ENCODE measurements at places on chromosomes 3 and 15.

- no peak for DNase-seq
Observed at GRCh38 chr3:16427103-16427965, 86.2 kb downstream of the RFTN1 start.

DNA sequence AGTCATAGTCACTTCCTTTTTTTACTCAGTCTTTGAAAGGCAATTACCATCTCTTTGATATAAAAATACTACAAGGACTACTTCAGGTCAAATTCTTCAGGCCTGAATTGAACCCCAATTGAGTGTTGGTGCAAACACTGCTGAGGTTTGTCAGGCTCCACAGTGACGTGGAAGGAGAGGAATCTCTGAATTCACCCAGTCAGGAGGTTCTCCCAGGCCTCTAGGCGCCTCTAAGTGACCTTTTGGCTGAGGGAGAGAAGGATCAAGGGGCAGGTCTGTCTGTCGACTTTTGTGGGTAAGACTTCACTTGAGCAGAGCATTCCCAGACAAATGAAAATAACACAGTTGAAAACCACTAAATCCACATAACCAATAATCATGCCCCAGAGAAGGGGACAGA lies 227.6 kb upstream of the CHRNA7 start:
- no peak for DNase-seq

DNA sequence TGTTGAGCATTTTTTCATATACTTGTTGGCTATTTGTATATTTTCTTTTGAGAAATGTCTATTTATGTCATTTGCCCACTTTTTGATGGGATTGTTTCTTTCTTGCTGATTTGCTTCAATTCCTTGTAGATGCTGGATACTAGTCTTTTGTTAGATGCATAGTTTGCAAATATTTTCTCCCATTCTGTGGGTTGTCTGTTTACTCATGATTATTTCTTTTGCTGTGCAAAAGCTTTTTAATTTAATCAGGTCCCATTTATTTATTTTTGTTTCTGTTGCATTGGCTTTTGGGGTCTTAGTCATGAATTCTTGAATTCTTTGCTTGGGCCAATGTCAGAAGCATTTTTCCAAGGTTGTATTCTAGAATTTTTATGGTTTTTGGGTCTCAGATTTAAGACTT lies 251.7 kb downstream of the WNT5A start:
- no peak for DNase-seq

DNA sequence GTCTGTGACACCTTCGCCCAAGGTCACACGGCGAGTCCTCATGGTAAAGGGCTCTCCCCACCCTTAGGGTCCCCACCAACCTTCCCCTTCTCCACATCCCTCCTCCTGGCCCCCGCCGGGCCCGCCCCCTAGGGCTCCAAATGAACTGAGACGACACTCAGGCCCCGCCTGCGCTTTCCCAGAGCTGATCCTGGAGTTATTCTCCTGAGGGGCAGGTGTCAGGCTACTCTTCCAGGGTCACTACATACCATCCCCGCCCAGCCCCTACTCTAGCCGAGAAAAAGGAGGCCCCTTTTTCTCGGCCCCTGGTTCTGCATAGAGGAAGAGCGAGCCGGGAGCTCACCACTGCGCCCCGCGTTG lies 292 bp downstream of the USP4 start:
- no peak for DNase-seq

DNA sequence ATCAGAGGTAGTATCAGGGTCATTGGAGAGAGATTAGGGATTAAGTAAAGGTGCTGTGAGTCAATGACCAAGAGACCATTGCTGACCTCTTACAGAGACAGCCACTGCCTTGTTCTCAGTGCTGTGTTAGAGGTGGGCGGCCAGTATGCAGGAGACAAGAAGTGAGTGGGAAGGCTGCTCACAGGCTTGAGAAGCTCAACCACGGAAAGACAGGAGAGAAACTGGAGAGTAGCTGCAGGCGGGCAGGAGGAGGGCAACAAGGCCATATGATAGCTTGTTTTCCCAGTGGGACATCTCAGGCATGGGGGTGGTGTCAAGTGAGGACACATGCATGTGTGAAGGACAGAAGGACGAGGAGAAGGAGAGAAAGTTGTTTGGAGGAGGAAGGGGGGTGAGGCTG lies 237.3 kb downstream of the PDCD6IP start:
- no peak for DNase-seq

DNA sequence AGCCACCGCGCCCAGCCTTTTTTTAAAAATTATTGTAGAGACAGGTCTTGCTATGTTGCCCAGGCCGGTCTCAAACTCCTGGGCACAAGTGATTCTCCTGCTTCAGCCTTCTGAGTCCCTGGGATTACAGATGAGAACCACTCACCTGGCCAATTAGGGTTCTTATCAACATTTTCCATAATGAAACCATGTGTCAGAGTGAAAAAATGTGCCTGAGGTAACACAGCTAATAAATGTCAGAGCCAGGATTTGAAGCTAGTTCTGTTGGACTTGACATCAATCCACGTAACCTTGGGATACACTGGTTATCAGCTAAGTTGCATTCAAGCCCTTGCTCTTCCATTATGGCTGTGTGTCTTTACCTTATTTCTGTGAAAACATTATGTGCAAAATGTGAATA lies 29.1 kb downstream of the CHST14 start:
- DNase-seq: no peak

- no peak for DNase-seq
Observed at GRCh38 chr3:36447061-36447460, 66.8 kb downstream of the STAC start.

- no peak for DNase-seq
Observed at GRCh38 chr15:83538682-83539081, 91.5 kb downstream of the SH3GL3 start.

GRCh38 chr3:59566481-59566975 lies 516.7 kb upstream of the CFAP20DC start:
- no peak for DNase-seq

GRCh38 chr3:71269906-71270305 lies 313.6 kb downstream of the FOXP1 start:
- no peak for DNase-seq

DNA sequence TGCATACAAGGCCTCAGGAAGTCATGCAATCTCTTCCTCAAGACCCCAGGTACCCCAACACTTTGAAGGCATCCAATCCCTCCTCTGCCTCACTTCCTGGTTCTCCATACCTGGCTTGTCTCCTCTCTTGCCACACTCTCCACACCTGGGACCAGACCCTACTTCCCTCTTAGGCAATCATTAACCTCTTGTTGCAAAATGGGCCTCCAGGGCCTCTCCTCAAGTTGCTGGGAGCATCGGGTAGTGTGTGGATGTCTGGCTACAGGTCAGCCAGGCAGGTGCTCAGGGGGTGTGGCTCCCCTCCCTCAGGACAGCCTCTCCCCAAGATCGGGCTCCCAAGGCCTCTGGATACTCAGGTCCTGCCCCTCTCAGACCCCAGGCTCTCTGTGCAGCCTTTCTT lies 8.6 kb downstream of the PLA2G4E start:
- DNase-seq: no peak

DNA sequence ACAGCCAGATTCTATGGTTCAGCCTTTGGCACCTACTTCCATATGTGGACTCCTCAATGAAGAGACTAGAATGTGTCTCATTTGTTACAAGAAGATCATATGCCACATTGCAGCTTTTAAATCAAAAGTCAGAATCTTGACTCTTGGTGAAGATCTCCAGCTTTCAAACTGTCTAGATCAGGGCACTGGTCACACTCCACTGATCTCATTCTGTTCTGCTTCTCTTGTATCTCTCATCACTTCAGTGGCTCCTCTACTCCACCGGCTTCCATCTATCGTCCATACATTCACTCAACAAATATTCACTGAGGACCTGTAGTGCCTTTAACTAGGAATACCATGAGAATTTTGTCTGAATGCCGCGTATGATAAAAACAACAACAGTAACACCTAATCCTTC lies 203.3 kb upstream of the LPP start:
- no peak for DNase-seq

DNA sequence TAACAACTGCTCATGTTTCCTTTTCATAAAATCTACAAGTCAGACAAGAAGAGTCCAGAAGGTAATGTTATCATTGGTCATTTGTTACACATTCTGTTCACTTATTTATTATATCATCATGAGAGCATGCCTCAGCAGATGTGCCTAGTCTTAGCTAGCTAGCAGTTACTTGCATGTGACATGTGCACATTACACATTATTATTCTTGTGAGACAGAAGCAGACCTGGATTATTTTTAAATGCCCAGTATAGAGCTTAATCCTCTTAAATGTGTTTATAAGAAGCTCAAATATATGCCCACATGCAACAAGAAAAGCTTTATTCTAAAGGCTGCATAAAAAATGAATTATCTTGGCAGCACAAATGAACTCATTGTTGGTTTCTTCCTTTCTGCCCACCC lies 12.6 kb downstream of the YEATS2 start:
- DNase-seq: no peak

DNA sequence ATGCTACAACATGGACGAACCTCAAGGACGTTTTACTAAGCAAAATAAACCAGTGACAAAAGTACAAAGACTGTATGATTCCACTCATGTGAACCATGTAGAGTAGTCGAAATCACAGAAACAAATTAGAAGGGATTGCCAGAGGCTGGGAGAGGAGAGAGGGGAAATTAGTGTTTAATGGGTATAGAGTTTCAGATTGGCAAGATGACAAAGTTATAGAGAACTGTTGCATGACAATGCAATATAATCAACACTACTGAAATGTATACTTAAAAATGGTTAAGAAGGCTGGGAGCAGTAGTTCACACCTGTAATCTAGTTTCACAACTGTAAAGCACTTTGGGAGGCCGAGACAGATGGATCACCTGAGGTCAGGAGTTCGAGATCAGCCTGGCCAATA lies 36.9 kb downstream of the PLS1 start:
- DNase-seq: no peak

DNA sequence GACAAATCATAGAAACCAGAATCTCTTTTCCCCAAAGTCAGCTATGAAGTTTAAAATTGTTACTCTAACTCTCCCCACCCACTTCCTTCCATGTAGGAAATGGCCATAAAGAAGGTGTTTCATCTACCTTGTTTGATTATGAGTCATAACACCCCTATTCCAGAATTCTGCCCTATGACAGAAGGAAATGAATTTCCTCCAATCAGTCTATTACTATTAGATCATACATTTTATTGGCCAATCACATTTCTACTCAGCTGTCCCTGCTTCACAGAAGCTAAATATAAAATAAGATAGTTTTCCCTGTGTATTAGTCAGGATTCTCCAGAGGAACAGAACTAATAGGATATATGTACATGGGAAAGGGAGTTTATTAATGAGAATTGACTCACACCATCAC lies 102.1 kb downstream of the TGFBR2 start:
- no peak for DNase-seq

DNA sequence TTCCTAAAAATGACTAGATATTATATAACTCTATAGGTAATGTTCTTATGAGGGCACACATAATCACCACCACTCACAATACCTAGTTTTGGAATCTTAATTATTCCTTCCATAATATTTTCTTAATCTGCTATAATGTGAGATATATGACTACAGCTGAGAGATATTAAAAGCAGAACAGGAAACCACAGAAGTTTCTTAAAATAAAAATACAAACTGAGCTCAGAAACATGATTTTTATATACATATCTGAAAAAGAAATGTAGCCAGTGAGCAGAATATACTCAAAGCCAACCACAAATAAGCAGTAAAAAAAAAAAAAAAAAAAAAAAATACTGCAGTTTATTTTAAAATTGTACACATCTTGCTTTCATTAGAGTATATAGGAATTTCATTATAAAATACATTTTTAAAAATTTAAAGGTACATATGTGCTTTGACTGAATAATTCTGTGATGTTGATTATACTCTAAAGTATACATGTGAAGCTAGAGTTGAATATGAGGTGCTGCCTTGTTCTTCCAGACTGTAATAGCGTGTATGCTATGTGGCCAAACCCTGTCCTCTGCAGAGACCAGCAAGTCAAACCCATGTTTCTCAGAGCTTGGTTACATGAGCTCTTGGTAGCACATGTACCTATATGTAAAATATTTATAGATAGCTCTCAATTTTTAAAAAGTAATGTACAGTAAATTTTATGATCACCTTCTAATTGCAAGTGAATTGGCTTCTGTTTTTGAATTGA lies 175.0 kb downstream of the UBE2E2 start:
- no peak for DNase-seq

DNA sequence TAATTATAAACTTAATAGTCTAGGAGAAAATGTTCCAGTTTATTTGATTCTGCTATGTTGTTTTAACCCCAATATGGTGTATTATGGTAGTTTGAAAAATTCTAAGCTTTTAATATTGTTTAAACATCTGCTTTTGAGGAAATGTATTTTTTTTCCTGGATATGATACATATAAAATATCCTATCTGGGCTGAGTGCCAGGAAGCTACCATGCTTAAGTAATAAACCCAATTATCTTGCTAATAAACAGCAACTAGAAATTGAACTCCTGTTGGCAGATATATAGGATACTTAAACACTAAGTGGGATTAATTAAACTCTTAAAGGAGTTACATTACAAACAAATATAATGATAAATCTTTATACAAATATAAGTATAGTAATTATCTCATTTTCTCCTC lies 293.7 kb upstream of the GRM7 start:
- no peak for DNase-seq

GRCh38 chr3:27699067-27699466 lies 23.1 kb downstream of the EOMES start:
- no peak for DNase-seq

- DNase-seq: no peak
Observed at GRCh38 chr3:101200461-101200860, 119.9 kb downstream of the IMPG2 start.

DNA sequence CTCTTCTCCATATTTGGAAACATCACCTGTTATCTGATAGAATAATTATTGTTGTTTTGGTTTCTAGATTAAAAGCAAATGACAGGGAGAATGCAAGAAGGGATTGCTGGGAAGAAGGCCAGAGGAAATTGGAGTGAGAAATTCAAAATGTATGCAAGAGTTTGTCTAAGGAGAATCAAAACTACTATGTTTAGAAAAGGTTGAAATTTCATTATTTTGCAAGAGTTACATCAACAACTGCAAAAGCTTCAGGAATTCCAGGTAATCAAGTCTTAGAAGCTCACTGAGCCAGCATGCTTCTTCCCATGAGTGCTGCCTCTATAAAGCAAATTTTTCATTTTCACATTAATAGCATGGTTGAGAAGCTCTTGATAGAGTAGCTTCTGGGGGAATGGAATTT lies 177.2 kb upstream of the GBE1 start:
- DNase-seq: no peak

DNA sequence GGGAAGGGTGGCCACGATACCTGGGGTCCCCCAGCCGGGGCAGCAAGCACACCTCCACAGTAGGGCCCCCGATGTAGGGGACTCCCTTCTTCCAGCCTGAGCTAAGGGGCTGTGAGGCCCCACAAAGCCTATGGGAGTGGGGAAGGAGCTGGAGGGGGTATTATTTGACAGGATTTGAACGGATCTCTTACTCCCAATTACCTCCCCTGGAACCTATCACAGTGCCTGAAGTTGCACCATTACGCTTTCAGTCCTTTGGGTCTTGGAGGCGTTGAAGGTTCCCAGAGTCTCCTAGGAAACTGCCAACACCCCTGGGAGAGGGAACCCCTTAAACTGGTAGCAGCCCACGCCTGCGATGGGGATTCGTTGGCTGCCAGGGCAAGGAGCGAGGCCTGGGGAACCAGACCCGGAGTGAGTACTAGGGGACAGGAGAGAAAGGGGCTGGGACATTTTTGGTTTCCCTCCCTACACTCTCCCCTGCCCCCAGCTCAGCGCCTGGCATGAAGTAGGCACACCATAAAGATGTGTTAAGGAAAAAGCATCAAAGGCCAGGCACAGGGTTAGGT lies 409 bp upstream of the LHFPL4 start:
- DNase-seq: no peak

GRCh38 chr3:10928961-10929471 lies 63.5 kb upstream of the SLC6A1 start:
- no peak for DNase-seq

GRCh38 chr3:52600258-52600657 lies 63.9 kb downstream of the UQCC5 start:
- DNase-seq: no peak

All from activated gamma-delta T cell treated with anti-CD3 and anti-CD28 coated beads, Interleukin-2, amount 50 U/mL, for 16 hours (primary cell).